ENCODE measurements at places on chromosomes 4 and X. TPM values are rescaled to one million over a fixed set of nuclear protein-coding genes. Genes with fewer than 3 reads are reported as not detected.

Gene SPANXN1
- polyA plus RNA-seq, result not detected

Gene HTN3
- polyA plus RNA-seq, result not detected

Gene MAGED4
- 9.3 TPM for polyA plus RNA-seq

Gene ATP5ME
- polyA plus RNA-seq, result 430 TPM

Gene ENPEP
- polyA plus RNA-seq, result 2.0 TPM

Gene EGF
- polyA plus RNA-seq, result 1.6 TPM

Gene CCKAR
- polyA plus RNA-seq, result not detected

Gene REELD1
- 0.13 TPM for polyA plus RNA-seq

Gene UGT2B7
- polyA plus RNA-seq, result 0.25 TPM

Gene MAOA
- polyA plus RNA-seq, result 95.1 TPM

Gene TSPAN7
- polyA plus RNA-seq, result 72.0 TPM

Gene RNF212
- polyA plus RNA-seq, result 4.2 TPM

Gene CPE
- 86.4 TPM for polyA plus RNA-seq

Gene PABPC4L
- 1.6 TPM for polyA plus RNA-seq

Gene GAGE12F
- not detected for polyA plus RNA-seq

Gene TLL1
- 2.4 TPM for polyA plus RNA-seq

Gene WNK3
- 0.49 TPM for polyA plus RNA-seq

Gene MAGEB2
- polyA plus RNA-seq, result not detected

Gene AMBN
- not detected for polyA plus RNA-seq

Gene CENPVL2
- polyA plus RNA-seq, result not detected

Gene FRG2
- not detected for polyA plus RNA-seq

Gene RAB39B
- polyA plus RNA-seq, result 0.29 TPM

Gene EOLA2
- 30.1 TPM for polyA plus RNA-seq

Gene RTL5
- polyA plus RNA-seq, result 10.0 TPM

Gene SH3RF1
- polyA plus RNA-seq, result 7.7 TPM

Gene MAPK10
- polyA plus RNA-seq, result 15.5 TPM

Gene DBET
- polyA plus RNA-seq, result not detected

Gene BEX1
- polyA plus RNA-seq, result 5.7 TPM

Gene DKK2
- 0.63 TPM for polyA plus RNA-seq

Gene SLC16A2
- 12.2 TPM for polyA plus RNA-seq

Gene TNMD
- 0.23 TPM for polyA plus RNA-seq

Gene CFAP47
- polyA plus RNA-seq, result 0.01 TPM

Gene ZNF630
- 3.2 TPM for polyA plus RNA-seq

Gene TMPRSS11A
- polyA plus RNA-seq, result not detected

Gene SATL1
- not detected for polyA plus RNA-seq

Gene CORIN
- 8.6 TPM for polyA plus RNA-seq

Gene F8A2
- polyA plus RNA-seq, result not detected

Gene CD38
- 1.4 TPM for polyA plus RNA-seq

Gene SPIN2A
- polyA plus RNA-seq, result 0.54 TPM

Gene EFHC2
- 2.0 TPM for polyA plus RNA-seq

Gene THAP9
- 3.4 TPM for polyA plus RNA-seq

Gene BMX
- polyA plus RNA-seq, result 3.3 TPM

Gene OPHN1
- 4.3 TPM for polyA plus RNA-seq

Gene PRRG3
- polyA plus RNA-seq, result 1.3 TPM

Gene GNPDA2
- polyA plus RNA-seq, result 22.7 TPM

Gene APOO
- polyA plus RNA-seq, result 10.9 TPM

Gene IL15
- polyA plus RNA-seq, result 3.1 TPM

Gene C4orf36
- 0.96 TPM for polyA plus RNA-seq

Gene PCSK1N
- 6.9 TPM for polyA plus RNA-seq
